Posterior vena cava (tissue), 2 donors: ENCODE measurements at places on chromosomes 2 and 18.

DNA sequence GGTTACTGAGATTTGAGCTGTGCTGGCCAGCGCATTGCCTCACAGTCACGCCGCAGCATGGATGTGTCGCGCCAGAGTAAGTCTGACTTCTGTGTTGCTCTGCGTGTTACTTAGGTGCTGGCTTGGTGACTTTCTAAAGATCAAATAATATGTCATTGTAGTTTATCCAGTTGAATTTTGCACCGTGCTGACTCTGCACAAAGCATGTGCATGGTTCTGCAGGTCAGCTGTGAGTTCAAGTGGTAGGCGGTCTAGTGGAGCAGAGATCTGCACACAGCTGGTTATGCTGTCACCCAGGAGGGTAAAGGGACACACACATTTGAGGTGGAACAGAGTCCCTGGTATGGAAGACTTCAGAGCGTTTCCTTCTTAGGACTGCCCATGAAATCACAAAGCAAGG lies 105.1 kb downstream of the CEP192 start:
- DNase-seq = no peak

- DNase-seq = no peak
Observed at GRCh38 chr2:105883911-105884694, 139.4 kb downstream of the NCK2 start.

DNA sequence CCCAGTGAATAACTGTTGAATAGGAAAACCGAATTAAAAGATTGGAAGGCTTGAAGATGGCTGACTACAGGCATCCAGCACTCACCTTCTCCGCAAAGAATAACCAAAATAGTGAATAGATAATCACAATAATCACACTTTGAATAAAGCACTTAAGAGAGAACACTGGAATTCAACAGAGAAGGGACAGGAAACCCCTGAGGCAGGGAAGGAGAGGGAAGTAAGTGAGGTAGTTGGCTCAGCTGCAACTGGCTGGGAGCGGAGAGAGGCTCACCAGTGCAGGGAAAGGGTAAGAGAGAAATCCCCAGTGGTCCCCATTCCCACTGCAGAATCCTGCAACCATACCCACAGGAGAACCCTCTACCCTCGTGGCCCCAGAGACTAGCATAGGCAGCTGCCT lies 246.6 kb upstream of the NCKAP5 start:
- no peak for DNase-seq

GRCh38 chr2:151882786-151883445 lies 54.7 kb upstream of the ARL5A start:
- no peak for DNase-seq
